ENCODE measurements at places on chromosomes 13 and 19.
A peak's percentile ranks its signal among the peaks of the same experiment; 100 is the strongest.

- no peaks in the 10 kb centered on the region for H3K27me3 ChIP-seq
- H3K27ac ChIP-seq, result peak overlapping the region; percentile 96
- H3K36me3 ChIP-seq, result peaks cover under 1% of the 10 kb centered on the region
Measured at GRCh38 chr13:46321494-46322225, 65.4 kb downstream of the RUBCNL start.

- peaks cover 2% of the 10 kb centered on the region for H3K27me3 ChIP-seq
- H3K4me3 ChIP-seq, result no peak overlapping the region
- H3K4me1 ChIP-seq, result peaks cover 24% of the 10 kb centered on the region
- H3K36me3 ChIP-seq, result no peaks in the 10 kb centered on the region
- no peak for DNase-seq
- no peak overlapping the region for H3K27ac ChIP-seq
Measured at GRCh38 chr19:44728178-44728577, 20.3 kb upstream of the BCL3 start.

DNA sequence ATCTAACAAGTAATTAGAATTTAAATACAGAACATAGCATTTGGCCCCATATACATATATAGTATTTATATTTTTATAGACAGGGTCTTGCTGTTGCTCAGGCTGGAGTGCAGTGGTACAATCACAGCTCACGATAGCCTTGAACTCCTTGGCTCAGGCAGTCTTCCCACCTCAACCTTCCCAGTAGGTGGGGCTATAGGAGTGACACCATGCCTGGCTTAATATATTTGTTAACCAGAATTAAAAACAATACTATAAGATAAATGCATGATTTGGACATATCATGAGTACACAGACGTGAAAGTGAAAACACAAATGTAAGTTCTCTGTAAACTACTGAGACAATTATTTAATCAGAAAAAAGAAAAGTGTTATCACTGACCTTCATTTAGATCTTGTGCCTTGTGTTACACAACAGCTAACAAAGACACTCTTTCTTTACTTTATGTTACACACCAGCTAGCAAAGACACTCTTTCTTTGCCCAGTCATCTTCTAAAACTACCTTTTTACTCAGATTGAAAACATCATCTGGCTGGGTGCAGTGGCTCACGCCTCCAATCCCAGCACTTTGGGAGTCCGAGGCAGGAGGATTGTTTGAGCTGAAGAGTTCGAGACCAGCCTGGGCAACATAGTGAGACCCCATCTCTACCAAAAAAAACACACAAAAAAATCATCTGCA, 22.6 kb downstream of the CARS2 start:
- DNase-seq, result no peak
- no peak overlapping the region for H3K27ac ChIP-seq
- peaks cover 57% of the 10 kb centered on the region for H3K36me3 ChIP-seq
- H3K27me3 ChIP-seq, result no peaks in the 10 kb centered on the region

GRCh38 chr13:103618151-103618550, 551.9 kb upstream of the SLC10A2 start:
- no peak overlapping the region for H3K27ac ChIP-seq
- no peak overlapping the region for H3K4me3 ChIP-seq
- no peaks in the 10 kb centered on the region for H3K36me3 ChIP-seq

DNA sequence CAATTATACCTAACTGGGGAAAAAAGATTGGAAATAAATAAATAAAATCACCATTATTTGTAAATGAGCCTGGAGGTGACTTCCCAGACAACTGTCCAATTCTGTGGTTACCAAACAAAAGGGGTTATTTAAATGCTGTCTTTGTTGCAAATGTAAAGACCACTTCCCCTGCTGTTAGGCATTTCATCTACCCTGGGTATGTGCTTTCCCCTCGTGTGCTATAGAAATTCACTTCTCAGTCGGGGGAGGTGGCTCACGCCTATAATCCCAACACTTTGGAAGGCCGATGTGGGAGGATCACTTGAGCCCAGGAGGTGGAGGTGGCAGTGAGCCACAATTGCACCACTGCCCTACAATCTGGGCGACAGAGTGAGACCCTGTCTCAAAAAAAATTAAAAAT, 101.9 kb upstream of the AKAP11 start:
- H3K27ac ChIP-seq, result no peak overlapping the region
- H3K36me3 ChIP-seq, result peaks cover 28% of the 10 kb centered on the region
- H3K4me1 ChIP-seq, result peaks cover 6% of the 10 kb centered on the region
- no peaks in the 10 kb centered on the region for H3K27me3 ChIP-seq

- peaks cover 59% of the 10 kb centered on the region for H3K36me3 ChIP-seq
- no peak overlapping the region for H3K27ac ChIP-seq
- no peaks in the 10 kb centered on the region for H3K4me1 ChIP-seq
Measured at GRCh38 chr13:111256458-111256857, 64.0 kb upstream of the TEX29 start.
